ENCODE measurements at places on chromosomes 1 and 21.

- no peak for DNase-seq
Measured at GRCh38 chr1:181159451-181160140, 71.1 kb downstream of the IER5 start.

DNA sequence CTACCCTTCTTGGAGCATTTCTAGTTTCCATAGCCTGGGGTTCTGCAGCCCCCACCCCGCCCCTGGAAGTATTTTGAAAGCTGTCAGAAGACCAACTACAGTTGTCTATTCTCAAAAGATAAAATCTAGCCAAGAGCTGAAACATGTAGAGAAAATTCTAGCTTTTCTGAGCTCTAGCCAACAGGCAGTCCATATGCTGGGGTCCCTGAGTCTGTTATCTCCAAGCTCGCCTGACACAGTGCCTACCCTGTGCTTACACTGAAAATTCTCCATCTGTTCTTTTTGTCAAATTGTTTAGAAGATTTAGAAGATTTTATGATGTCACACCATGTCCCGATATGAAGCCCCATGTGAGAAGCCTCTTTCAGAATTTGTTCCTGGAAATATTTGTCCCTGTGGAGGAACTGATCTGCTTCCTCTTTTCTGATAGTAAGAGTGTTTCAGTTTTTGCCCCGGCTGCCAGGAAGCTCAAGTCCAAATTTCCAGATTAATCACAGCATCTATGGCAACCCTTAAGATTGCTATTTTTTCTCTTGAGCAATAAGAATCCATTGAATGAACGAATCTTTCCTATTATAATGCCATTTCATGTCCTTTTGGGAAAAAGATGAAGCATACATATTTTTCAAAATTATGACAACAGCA is 23.7 kb upstream of the CSF3R start:
- DNase-seq = no peak

DNA sequence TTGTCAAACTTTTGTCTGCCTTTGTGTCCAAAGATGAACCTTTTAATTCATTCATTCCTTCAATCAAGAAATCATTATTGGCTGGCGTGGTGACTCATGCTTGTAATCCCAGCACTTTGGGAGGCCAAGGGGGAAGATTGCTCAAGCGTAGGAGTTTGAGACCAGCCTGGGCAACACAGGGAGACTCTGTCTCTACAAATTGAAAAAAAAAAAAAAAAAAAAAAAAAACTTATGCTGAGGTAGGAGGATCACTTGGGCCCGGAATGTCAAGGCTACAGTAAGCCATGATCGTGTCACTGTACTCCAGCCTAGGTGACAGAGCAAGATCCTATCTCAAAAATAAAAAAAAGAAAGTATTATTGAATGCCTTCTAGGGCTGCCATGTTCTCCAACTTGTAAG is 51.3 kb upstream of the CXADR start:
- no peak for DNase-seq

- DNase-seq = no peak
Measured at GRCh38 chr1:170620164-170620563, 43.8 kb upstream of the PRRX1 start.
